ENCODE measurements at places on chromosomes 2 and 18.

GRCh38 chr2:48504647-48505327, 25.2 kb upstream of the STON1 start:
- no peak for DNase-seq

DNA sequence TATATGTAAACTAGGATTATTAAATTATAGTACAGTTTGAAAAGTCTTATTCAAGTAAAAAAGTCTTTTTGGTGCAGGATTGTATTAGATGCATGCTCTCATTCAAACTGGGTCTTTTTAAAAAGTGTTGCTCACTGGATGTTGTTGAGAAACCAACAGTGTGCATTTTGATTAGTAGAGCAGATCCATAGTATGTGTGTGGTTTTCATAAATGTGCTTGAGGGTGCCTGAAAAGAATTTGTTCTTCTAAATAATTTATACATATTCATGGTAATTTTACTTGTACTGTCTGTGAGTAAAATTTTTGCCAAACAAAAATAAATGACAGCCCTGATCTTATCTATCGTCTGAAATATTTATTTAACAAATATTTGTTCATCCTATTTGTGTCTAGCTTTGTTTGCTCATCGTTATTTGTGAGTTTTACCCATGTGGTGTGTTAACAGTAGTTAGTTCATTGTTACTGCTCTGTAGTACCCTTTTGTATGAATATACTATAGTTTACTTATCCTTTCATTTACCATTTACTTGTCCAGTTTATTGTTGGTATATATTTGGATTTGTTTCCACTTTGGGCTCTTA, 50.4 kb downstream of the PTPN4 start:
- DNase-seq, result no peak

DNA sequence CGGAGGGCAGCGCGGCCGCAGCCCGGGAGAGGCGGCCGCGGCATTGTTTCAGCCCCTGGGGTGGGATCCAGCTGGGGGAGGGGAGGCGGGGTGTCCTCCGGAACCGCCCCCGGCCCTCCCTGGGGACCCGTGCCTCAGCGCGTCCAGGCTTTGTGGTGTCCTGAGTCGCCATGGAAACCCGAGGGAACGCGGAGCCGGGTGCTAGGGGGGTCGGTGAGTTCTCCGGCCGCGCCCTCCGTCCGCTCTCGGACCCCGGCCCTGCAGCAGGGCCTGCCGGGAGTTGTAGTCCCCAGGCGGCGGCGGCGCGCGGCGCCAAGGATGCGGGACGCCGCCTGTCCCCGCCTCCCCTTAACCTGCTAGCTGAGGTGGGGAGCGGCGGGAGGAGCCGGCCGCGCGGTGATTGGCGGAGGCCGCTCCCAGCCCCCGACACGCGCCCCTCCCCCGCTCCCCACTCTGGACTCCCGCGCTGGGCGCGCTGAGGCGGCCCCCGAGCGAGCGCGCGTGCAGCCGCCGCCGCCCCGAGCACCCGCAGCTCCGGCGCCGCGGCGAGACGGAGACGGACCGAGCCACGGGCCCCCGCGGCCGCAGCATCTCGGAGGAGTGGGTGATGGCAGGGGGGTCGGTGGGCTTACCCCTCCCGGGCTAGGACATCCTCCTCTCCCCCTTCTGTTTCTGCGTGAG, at the start of gene DPYSL5:
DPYSL5 (plus strand) TSS at position 478 of the 681 bp plus-strand sequence. CDS start 50,368 bp downstream, outside the sequence.
- no peak for DNase-seq

DNA sequence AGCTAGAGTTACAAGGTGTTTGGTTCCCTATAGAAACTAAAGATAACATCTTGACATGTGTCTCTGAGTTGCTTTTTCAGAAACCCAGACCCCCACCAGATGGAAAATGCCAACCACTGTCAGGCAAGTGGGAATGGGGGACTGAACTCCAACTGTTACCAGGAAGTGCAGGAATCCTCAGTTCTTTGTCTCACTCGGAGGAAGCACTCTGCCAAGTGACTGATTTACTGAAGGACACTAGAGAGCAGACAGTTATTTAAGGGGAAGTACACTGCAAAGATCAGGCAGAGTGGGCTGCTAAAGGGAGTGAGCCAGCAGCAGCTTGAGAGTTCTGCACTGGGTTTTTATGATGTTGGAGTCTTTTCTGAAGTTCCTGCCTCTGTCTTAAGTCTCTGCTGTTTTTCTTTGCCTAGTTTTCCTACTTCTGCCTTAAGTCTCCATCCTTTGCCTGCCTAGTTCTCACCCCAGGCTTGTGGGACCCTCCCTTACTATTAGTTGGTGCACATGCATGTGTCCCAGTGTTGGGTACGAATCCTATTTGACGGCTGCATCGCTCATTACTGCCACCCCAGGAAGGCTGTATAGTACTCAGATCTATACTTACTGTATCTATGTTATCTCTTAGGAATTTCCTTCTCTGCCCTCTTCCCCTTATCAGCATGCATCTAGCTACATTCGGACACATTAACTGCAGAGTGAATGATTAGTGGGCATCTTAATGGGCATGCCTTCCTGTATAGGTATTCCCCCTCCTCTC, 97.1 kb downstream of the TEX51 start:
- peak; percentile 86 for DNase-seq

- no peak for DNase-seq
These were observed at the start of gene AGXT for GRCh38 chr2:240868286-240869108. Gene AGXT, plus strand, starts transcription at chr2:240868824. Its CDS starts 42 bp downstream, at chr2:240868866.

- DNase-seq, result no peak
These were observed 232.8 kb downstream of the GALR1 start for GRCh38 chr18:77482190-77483085.

- DNase-seq, result no peak
These were observed 2.3 kb downstream of the SLC3A1 start for GRCh38 chr2:44277541-44277940.

- DNase-seq, result no peak
These were observed 47.8 kb downstream of the TGFA start for GRCh38 chr2:70505613-70506391.

DNA sequence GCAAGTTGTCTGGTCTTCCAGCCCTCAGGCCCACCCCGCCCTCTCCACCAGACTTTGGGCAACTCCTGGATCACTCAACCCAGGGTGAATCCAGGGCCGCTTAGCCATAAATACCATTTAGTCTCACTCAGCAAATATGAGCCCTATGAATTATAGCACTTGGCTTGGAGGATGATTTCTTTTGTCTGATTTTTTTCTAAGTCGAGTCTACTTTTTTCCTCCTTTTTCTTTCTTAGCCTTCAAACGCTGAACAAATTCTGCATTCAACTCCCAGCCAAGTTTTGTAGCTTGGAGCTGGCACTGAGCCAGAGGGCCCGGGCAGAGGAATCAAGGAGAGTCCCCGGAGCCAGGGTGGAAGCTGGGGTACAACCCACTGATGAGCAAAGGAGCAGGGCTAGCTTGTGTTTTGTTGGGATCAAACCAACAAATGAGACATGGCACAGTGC, 48.7 kb downstream of the SERTAD2 start:
- no peak for DNase-seq

GRCh38 chr2:144920755-144921530, 401.0 kb upstream of the ZEB2 start:
- no peak for DNase-seq

- peak; percentile 75 for DNase-seq
These were observed 164.6 kb upstream of the TRIB2 start for GRCh38 chr2:12552092-12552491.

DNA sequence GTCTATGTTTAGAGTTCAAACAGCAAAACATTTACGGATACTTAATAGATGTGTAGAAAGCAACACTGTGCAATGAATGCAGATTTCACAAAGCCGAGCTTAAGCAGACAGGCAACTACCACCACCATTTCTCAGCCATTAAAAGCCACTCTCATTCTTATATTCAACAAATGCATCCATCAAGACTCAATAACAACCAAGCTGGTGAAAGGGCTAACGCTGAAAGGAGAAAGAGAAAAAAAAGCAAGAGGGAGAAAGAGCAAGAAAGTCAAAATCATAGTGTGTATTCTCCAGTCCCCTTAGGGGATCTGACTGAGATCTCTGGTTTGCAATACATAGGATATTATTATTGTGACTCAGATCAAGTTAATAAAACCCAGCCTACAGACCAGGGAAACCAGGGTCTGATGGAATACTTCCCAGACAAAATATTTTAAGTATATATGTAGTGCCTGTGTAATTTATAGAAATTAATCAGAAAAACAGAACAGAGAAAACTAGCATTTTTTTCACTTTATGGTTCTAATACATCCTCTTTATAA, 14.1 kb downstream of the SATB2 start:
- DNase-seq, result no peak

DNA sequence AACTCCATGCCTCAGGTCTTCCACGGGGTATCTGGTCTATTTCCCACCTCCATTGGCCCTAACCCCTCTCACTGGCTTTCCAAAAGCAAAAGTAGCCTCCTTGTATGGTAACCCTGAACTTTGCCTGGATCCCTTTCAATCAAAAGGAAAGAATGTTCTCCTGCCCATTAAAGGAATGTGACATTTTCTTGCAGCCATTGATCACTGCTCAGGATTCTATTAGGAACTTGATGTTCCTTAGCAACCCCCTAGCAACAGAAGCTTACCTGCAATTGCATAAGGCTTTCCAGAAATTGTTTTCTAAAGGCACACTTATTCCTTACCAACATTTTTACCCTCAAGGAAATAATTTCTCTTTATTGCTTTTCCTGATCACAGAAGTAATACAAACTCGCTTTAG, 91.4 kb upstream of the AGAP1 start:
- DNase-seq, result no peak

GRCh38 chr2:100891906-100892642, 72.1 kb downstream of the NPAS2 start:
- no peak for DNase-seq

DNA sequence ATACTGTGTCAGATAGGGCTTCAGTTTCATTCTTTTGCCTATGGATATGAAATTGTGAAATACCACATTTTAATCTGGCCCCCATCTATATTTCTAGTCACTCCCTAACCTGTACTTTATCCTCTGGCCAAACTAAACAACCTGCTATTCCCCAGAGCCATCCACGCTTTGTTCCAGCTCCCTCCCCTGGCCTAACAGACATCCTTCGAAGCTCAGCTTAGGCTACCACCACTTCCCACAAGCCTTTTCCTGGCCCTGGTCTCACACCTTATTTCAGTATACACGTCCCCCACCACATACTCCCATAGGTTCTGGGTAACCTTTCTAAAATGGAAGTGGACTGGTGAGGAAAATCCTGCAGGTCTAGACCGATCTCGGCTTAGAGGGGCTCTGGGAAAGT, 55.4 kb downstream of the MAP4K3 start:
- no peak for DNase-seq

DNA sequence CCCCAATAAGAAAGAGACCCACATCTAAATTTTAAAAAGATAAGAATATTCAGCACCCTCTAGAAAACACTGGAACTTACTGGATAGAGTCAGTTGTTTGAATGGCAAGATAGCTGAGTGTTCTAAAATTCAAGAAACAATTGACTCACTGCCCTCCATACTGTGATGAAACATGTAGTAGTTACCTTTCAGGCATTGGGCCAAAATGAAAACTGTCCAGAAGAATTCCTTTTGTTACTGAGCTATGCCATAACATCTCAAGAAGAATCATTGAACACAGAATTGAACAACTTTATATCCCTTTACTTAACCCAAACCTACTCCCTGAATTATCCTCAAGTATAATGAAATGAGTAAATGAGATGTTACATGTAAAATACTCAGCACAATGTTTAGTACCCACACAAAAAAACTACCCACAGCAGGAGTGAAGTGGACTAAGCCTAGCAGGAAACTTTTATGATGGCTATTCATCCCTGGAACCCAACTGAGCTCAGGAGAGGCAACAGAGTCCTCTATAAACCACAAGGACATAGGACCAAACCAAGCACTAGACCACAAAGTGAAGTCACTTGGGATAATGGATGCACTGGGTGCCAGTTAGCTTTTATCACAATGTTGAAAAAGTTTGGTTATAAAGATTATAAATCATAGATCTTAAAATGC, 32.7 kb downstream of the RBM43 start:
- DNase-seq, result no peak

- no peak for DNase-seq
These were observed 50.6 kb upstream of the OSR1 start for GRCh38 chr2:19409046-19409445.

- no peak for DNase-seq
These were observed 263.5 kb downstream of the FHOD3 start for GRCh38 chr18:36561046-36561445.

DNA sequence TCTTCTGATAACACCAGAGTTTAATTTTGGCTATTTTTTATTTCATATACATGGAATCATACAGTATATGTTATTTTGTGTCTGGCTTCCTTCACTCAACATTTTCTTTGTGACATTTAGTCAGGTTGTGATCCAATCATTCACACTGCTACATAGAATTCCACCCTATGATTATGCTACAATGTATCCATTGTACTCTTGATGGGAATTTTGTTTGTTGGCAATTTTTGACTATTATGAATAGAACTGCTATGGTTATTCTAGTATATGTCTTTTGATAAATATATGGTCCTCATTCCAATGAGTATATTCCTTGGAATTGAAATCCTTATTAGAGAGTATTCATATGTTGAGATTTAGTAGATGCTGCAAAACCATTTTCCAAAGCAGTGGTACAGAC, 936.4 kb upstream of the CHAC2 start:
- DNase-seq, result no peak

DNA sequence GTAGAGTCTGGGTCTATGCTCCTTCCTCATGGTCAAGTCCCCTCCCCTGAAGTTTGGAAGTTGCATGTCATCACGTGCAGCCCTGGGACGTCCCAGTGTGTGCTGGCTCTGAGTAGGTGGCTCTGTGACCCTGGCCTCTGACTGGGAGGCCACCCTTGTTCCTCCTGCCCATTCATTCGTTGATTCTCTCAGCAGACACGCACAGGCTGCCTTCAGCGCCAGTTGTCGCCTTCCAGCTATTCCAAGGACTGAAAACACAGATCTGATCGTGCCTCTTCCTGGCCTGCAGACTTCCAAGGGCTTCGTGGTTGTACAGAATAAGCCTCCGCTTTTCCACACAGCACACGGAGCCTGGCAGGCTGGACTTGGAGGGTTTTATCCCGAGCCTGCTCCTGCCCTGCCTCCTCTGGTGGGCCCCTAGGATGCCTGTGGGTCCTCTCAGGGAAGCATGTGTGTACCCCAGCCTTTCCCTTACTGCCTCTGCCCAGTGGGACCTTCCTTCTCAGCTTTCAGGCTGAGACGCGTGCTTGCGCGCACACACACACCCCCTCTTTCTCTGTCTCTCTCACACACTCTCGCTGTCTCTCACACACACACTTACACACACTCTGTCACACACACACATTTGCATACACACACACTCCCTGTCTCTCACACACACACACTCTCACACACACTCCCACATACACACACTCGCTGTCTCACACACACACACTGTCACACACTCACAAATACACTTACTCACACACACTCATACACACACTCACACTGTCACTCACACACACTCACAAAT, 17.7 kb downstream of the SH3BP4 start:
- no peak for DNase-seq
